Aortic smooth muscle cell (primary cell): ENCODE measurements at places on chromosomes 4 and X. TPM values are rescaled to one million over a fixed set of nuclear protein-coding genes. Genes with fewer than 3 reads are reported as not detected.

The MAGEC1 gene
- total RNA-seq, result not detected in 2 replicates

The CT45A5 gene
- total RNA-seq, result not detected in 2 replicates

The VAMP7 gene
- 40.4 and 44.4 TPM in 2 replicates for total RNA-seq

The AKAP14 gene
- not detected in 2 replicates for total RNA-seq

The SLC16A2 gene
- 4.1 and 5.0 TPM in 2 replicates for total RNA-seq

The GLUD2 gene
- 2.9 and 8.9 TPM in 2 replicates for total RNA-seq

The PCDH18 gene
- total RNA-seq, result 73.7 and 134 TPM in 2 replicates

The LANCL3 gene
- total RNA-seq, result 0.12 and 0.13 TPM in 2 replicates

The SH3D19 gene
- total RNA-seq, result 26.0 and 47.7 TPM in 2 replicates

The CCKAR gene
- total RNA-seq, result 0.13 TPM in 1 of 2 replicates, not detected in the other

The USP51 gene
- total RNA-seq, result 1.2 and 1.5 TPM in 2 replicates

The SSX2 gene
- total RNA-seq, result not detected in 2 replicates

The GUCY1B1 gene
- 5.5 and 5.9 TPM in 2 replicates for total RNA-seq

The BRS3 gene
- total RNA-seq, result not detected in 2 replicates

The VBP1 gene
- 62.9 and 66.7 TPM in 2 replicates for total RNA-seq

The SHROOM2 gene
- 0.25 and 0.26 TPM in 2 replicates for total RNA-seq
